Lung (tissue), 17 donors: ENCODE measurements at places on chromosomes 2 and 18. TPM values are rescaled to one million over a fixed set of nuclear protein-coding genes. Genes with fewer than 3 reads are reported as not detected.

The FKBP1B gene
- 19.0 TPM for polyA plus RNA-seq

The SERPINB7 gene
- 1.6 TPM for polyA plus RNA-seq

The GPAT2 gene
- polyA plus RNA-seq = 5.2 TPM

The NEU2 gene
- not detected for polyA plus RNA-seq

The PRSS56 gene
- not detected for polyA plus RNA-seq

The GRB14 gene
- polyA plus RNA-seq = 5.6 TPM

The CYP27A1 gene
- polyA plus RNA-seq = 65.3 TPM

The ARMC9 gene
- 48.6 TPM for polyA plus RNA-seq

The TMEM37 gene
- 12.7 TPM for polyA plus RNA-seq

The RASGRP3 gene
- 6.3 TPM for polyA plus RNA-seq

The MARCO gene
- polyA plus RNA-seq = 833 TPM

The RGPD4 gene
- polyA plus RNA-seq = not detected

The RIF1 gene
- 5.3 TPM for polyA plus RNA-seq

The CD207 gene
- polyA plus RNA-seq = 0.06 TPM

The LAMA1 gene
- 1.2 TPM for polyA plus RNA-seq

The PPP1R1C gene
- 1.2 TPM for polyA plus RNA-seq

The ASB18 gene
- not detected for polyA plus RNA-seq

The UGT1A8 gene
- polyA plus RNA-seq = not detected

The L3MBTL4 gene
- 3.5 TPM for polyA plus RNA-seq

The ACTG2 gene
- 33.7 TPM for polyA plus RNA-seq

The CYRIA gene
- polyA plus RNA-seq = 4.3 TPM

The TOGARAM2 gene
- polyA plus RNA-seq = 7.9 TPM

The NYAP2 gene
- 0.20 TPM for polyA plus RNA-seq

The LYG2 gene
- polyA plus RNA-seq = not detected
